ENCODE measurements at places on chromosomes 2 and 18. TPM values are rescaled to one million over a fixed set of nuclear protein-coding genes. Genes with fewer than 3 reads are reported as not detected.

UGT1A1 gene
- total RNA-seq: 0.39 TPM

CD8A gene
- 0.60 TPM for total RNA-seq

IL36B gene
- 0.17 TPM for total RNA-seq

GALNT3 gene
- not detected for total RNA-seq

RETSAT gene
- 58.7 TPM for total RNA-seq

RBM43 gene
- 3.4 TPM for total RNA-seq

SULT1C4 gene
- total RNA-seq: not detected

CYTIP gene
- not detected for total RNA-seq

SEC11C gene
- 49.9 TPM for total RNA-seq

CAPN13 gene
- 0.07 TPM for total RNA-seq

PPM1G gene
- 165 TPM for total RNA-seq

SLC30A3 gene
- total RNA-seq: 2.1 TPM

SNORC gene
- total RNA-seq: 9.6 TPM

TXNDC9 gene
- 36.6 TPM for total RNA-seq

SGO2 gene
- 11.2 TPM for total RNA-seq

DLX1 gene
- 3.2 TPM for total RNA-seq

FTCDNL1 gene
- total RNA-seq: 2.8 TPM

UGT1A8 gene
- not detected for total RNA-seq

HADHB gene
- total RNA-seq: 99.7 TPM

All from A549 treated with Mapracorat at 1 μM for 4 hours (cell line).